Lower lobe of right lung (tissue), 2 donors: ENCODE measurements at places on chromosomes 16 and 17. TPM values are rescaled to one million over a fixed set of nuclear protein-coding genes. Genes with fewer than 3 reads are reported as not detected.

DNA sequence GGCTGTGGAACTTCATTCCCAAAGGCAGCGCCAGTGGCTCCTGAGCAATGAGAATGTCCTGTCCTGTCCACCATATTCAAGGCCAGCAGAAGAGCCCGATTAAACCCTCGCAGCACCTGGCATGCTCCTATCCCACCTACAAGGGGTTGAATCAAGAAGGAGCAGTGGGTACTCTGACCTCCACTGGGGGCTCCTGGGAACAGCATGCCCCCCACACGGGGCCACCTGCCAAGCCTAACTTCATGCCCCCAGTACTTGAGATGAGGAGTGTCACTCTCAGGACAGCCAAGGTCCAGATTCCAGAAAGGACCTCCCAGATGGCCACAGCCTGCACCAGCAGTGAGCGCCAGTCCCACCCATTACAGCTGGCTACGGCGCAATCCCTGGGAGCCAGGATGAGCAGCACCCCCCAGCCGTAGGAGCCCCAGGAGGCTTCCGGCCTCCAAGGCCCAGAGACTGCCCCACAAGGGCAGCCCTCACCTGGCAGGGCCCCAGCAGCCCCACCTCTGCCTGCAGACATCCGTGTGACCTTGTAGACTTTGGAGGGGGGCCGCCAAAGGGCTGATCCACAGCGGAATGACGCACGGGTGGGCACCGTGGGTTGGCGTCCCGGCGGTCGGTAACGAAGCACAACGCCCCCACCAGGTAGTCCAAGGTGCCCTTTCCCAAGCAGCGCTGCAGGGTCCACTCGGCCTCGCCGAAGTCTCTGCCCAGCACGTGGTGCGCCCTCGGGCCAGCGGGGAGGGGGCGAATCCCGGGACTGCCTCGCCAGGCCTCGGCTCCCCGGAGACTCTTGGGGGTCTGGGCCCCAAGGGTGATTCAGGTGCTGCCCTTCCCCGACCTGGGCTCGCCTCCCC, 1.0 kb upstream of the MPDU1 start:
- H3K27ac ChIP-seq, result peak overlapping the region; percentile 97
- H3K27me3 ChIP-seq, result no peaks in the 10 kb centered on the region
- peak overlapping the region; percentile 78 for H3K4me3 ChIP-seq
- peaks cover 29% of the 10 kb centered on the region for H3K36me3 ChIP-seq
- no peak for DNase-seq

DNA sequence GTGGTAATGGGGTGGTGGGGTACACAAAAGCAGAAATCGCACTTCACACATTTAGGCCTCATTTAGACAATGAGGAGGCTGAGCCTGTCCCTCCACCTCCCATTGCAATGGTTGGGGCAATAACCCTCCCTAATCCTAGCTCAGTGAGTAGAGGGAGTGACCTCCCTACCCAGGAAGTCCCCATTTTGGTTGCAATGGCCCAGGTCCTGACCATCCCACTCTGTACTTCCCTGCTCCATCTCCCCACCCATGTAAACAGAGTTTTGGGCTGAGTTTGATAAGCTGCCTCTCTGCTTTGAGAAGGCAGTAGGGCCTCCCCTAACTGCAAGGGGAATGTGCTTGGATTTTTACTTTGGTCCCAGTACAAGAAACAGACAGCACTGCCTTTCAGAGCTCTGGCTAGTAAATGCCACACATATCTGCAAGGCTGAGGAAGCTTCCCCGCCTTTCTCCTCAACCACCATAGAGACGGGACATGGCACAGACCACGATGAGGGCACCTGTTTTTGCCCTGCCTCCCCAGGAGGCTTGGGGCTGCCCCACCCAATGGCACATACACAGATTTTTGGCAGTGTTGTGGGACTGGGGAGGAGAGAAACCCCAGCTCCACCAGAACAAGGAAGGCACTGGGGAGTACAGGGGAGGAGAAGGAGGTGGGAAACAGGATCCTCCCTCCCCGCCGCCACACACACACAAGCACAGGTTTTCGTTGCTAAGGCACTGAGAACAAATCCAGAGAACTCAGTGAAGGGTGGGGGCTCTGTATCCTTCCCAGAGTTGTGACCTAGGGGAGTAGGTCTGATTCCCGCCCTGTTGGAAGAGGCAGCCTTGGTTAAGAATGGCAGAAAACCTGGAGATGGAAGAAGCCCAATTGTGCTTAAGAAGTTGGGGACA, 7.3 kb downstream of the VAT1 start:
- H3K4me3 ChIP-seq, result no peak overlapping the region
- no peaks in the 10 kb centered on the region for H3K27me3 ChIP-seq
- H3K27ac ChIP-seq, result peak overlapping the region; percentile 62
- H3K36me3 ChIP-seq, result peaks cover 79% of the 10 kb centered on the region
- DNase-seq, result no peak
- peaks cover 80% of the 10 kb centered on the region for H3K4me1 ChIP-seq

GRCh38 chr16:51875834-51876600, 670.9 kb downstream of the TOX3 start:
- no peaks in the 10 kb centered on the region for H3K36me3 ChIP-seq
- no peaks in the 10 kb centered on the region for H3K27me3 ChIP-seq
- no peak for DNase-seq
- no peak overlapping the region for H3K27ac ChIP-seq
- H3K4me1 ChIP-seq, result peaks cover 5% of the 10 kb centered on the region

GRCh38 chr17:14845591-14846281, 419.4 kb downstream of the PMP22 start:
- H3K4me1 ChIP-seq, result no peaks in the 10 kb centered on the region
- no peaks in the 10 kb centered on the region for H3K27me3 ChIP-seq
- H3K27ac ChIP-seq, result no peak overlapping the region
- H3K36me3 ChIP-seq, result no peaks in the 10 kb centered on the region
- no peak for DNase-seq

DNA sequence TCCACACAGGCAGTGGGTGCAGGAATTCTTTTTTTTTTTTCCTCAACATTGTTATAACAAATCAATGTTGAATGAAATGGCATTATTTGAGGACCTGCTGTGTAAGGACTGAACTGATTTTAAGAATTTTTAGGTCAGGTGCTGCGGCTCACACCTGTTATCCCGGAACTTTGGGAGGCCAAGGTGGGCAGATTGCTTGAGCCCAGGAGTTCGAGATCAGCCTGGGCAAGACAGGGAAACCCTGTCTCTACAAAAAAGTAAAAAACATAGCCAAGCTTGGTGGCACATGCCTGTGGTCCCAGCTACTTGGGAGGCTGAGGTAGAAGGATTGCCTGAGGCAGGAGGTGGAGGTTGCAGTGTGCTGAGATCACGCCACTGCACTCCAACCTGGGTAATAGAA, 12.4 kb downstream of the MPRIP start:
- H3K4me3 ChIP-seq, result no peak overlapping the region
- H3K27ac ChIP-seq, result peak overlapping the region; percentile 26
- H3K27me3 ChIP-seq, result no peaks in the 10 kb centered on the region
- DNase-seq, result no peak

GRCh38 chr17:45812102-45812501, 28.0 kb downstream of the CRHR1 start:
- no peak overlapping the region for H3K27ac ChIP-seq
- H3K36me3 ChIP-seq, result no peaks in the 10 kb centered on the region
- no peaks in the 10 kb centered on the region for H3K4me1 ChIP-seq

The HASPIN gene
- 0.68 TPM for total RNA-seq

- H3K4me1 ChIP-seq, result peaks cover 11% of the 10 kb centered on the region
- H3K4me3 ChIP-seq, result no peak overlapping the region
- peaks cover 21% of the 10 kb centered on the region for H3K27me3 ChIP-seq
- no peak for DNase-seq
- H3K27ac ChIP-seq, result no peak overlapping the region
Measured at GRCh38 chr17:58250344-58251011, 12.1 kb downstream of the LPO start.

- no peaks in the 10 kb centered on the region for H3K4me1 ChIP-seq
- no peak overlapping the region for H3K27ac ChIP-seq
- H3K4me3 ChIP-seq, result no peak overlapping the region
- no peaks in the 10 kb centered on the region for H3K36me3 ChIP-seq
Measured at GRCh38 chr17:71914042-71914441, 206.8 kb upstream of the SOX9 start.

The TEX19 gene
- total RNA-seq, result not detected

DNA sequence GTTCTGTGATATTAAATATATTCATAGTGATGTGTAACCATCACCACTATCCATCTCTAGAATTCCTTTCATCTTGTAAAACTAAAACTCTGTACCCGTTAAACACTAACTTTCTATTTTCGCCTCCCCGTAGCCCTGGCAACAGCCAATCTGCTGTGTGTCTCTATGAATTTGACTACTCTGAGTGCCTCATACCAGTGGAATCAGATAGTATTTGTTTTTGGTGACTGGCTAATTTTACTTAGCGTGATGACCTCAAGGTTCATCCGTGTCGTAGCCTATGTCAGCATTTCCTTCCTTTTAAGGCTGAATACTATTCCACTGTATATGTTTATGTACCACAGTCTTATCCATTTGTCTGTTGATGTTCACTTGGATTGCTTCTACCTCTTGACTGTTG, 18.2 kb downstream of the CHD9 start:
- DNase-seq, result no peak
- peak overlapping the region; percentile 64 for H3K27ac ChIP-seq
- no peaks in the 10 kb centered on the region for H3K27me3 ChIP-seq
- H3K36me3 ChIP-seq, result no peaks in the 10 kb centered on the region

DNA sequence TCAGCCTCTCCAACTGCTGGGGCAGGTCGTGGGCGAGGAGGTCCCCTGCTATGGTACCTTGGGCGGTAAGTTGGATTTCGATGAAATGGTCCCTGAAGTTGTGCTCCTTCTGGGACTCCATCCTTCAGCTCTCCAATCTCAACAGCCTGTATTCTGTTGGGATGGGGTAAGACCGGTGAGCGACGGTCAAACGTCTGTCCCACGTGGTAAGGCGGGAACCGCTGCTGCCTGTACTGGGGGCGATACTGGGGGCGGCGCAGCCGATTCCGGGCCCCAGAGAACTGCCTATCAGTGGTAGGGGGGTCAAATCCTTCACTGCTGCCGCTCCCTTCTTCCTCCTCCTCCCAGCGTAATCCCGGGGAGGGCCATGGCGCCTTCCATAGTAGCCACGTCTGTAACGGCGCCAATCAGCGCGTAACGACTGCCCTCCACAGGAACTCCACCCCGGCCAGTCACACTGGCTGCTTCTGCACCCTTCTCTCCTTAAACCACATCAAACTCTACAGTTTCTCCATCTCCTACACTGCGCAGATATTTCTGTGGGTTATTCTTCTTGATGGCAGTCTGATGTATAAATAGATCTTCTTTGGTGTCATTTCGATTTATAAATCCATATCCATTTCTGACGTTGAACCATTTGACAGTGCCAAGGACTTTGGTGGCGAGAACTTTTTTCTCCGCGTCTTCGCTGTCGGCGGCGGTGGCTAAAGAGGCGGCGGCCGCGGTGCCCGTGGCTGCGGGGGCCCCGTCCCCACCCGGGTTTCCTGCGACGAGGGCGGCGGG, 41.1 kb downstream of the AHSP start:
- peak overlapping the region; percentile 42 for H3K4me3 ChIP-seq
- no peaks in the 10 kb centered on the region for H3K36me3 ChIP-seq
- peak; percentile 71 for DNase-seq
- H3K27ac ChIP-seq, result no peak overlapping the region
- H3K4me1 ChIP-seq, result no peaks in the 10 kb centered on the region
